ENCODE measurements at places on chromosomes 2 and 18.
A peak's percentile ranks its signal among the peaks of the same experiment; 100 is the strongest.

- DNase-seq: no peak
Measured at GRCh38 chr2:117953231-117953630, 60.6 kb downstream of the CCDC93 start.

GRCh38 chr2:127665267-127665893 is 9.9 kb downstream of the LIMS2 start:
- no peak for DNase-seq

DNA sequence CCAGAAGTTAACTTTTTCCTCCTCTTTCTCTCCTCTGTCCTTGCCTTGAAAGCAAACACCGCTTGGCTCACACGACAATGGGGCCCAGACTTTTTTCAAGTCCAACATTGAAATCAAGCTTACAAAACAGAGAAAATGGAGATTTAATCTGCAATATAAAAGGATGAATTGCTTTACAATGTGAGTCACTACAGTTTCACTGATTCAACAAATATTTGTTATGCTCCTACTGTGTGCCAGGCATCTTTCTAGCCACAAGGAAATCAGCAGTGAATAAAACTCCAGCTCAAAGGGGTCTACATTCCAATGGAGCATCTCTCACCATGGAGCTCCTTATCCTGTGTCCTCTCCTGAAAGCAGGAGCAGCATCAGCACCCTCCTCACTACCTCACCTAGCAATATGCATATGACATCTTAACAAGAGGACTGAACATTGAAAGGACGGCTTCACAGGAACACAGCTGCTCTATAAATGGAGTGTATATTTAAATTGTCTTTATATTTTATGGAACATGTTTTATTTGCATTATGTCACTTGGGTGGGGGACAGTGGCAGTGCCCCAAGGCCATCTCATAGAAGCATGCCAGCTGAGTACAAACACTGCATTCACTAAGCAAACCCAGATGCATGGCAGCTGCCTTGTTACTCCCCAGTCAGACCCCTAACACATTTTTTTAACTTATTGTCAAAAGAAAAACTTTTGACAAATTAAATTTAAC is 39.5 kb downstream of the PKDCC start:
- no peak for DNase-seq

- no peak for DNase-seq
Measured at GRCh38 chr2:105754011-105754410, 9.3 kb downstream of the NCK2 start.

GRCh38 chr2:176167398-176167797 is 10.3 kb downstream of the HOXD3 start:
- DNase-seq: no peak

DNA sequence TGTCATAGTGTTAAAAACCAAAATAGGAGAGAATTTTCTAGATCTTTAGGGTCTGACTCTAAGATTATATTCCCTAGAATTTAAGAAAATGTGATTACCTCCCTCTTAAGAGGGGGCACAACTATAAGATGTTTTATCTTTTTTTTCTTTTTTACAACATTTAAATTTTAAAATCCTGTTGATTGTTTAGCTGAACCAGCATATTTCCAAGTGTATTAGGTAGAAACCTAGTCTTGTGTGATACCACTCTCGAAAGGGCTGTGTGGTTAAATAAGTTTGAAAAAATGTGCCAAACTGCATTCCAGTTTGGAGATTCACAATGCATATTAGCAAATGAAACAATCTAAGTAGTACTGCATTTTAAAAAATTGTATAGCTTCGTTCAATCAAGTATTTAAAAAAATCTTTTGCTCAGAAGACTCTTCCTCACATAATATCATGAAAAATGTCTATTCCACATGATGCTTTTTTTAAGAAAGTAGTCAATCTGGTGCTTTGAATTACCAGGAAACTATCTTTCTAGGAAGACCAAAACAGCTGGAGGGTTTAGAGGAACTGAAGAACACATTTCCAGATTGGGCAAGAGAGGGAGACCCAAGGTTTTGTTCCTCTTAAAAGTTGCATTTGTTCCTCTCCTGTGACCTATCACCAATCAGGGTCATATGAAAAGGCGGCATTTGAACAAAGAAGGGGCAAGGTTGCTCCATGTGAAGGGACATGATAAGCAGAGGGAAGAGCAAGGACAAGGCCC is 98.8 kb downstream of the DPP4 start:
- no peak for DNase-seq

GRCh38 chr18:79856119-79857007 is 58.6 kb downstream of the KCNG2 start:
- DNase-seq: no peak

DNA sequence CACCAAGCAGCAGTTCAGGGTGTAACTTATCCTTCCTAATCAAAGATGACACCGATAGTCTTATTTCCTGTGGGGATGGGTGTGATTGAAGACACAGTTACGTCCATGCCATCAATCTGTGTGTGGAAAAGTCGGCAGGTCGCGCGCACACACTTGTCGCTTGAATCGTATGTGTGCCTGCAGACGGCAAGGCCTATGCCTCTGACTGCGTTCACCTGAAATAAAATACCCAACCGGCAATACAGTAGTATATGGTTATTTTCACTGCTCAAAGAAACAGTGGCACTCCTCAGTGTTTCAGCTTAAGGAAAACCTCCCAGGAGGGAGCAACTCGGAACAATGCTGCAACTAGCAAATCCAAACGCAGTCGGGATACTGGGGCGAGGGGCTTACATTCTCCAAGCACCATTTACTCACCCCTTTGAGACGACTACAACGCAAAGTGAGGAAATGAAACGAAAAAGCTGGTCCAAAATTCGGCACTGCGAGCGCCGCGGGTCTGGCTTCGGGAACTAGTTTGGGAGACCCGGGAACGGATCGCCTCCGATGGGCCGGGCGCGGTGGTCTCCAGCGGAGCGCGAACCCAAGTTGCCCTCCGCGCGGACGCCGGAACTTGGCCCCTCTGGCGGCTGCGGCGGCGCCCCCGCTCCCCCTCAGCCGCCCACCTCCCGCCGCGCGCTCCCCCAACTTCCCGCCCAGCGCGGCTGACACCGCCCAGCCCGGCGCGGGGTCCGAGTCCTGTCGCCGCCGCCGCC is 675 bp downstream of the PRKD3 start:
- peak; percentile 62 for DNase-seq

DNA sequence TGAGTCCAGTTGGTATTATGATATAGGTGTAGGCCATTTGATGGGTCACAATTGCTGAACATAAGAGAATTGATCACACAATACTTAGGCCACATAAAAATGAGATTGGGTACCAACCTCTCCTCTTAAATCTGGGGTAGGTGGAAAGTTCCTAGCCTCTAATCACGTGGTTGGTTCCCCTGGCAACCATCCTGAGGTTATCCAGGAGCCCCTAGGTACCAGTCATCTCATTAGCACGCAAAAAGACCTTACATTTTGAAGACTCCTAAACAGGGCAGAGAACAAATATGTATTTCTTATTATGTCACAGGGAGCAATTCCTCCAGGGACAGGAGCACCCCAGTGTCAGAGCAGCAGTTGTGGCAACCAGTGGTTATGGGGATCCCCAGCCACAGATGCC is 12.7 kb upstream of the SELENOI start:
- no peak for DNase-seq

DNA sequence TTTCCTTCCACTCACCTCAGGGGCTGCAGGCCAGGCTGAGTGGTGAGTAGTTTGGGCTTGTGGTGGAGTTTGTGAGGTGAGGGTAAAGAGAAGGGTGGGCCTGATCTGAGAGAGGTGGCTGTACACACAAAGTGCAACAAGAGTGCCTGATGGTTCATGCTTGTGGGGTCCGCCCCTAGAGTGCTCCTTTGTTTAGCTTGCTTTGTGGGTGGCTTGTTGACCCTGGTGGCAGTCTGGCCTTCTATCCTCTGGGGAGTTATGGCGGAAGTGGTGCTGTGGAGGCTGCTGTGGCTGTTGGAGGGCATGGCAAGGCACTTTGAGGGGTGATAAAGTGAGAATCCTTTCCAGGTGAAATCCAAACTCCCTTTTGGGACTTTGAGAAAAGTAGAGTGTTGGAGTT is 10.6 kb downstream of the UBE2F start:
- no peak for DNase-seq

DNA sequence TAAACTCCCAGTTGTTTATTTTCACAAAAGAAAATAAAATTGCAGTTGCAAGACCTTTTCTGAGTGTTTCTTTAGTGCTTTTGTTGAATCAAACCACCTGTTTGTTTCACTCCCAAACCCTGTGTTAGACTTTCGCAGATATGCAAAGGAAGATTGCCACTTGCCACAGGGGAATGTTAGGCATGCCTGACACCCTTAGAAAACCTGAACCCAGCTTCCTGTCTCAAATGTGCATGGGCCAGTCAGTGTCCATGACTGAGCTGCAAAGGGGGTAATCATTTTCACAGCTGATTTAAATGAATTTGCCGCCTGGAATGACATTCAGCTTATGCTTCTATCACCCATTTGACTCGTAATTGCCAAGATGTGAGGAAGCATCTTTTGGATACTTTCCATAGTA is 17.5 kb downstream of the TGOLN2 start:
- no peak for DNase-seq

DNA sequence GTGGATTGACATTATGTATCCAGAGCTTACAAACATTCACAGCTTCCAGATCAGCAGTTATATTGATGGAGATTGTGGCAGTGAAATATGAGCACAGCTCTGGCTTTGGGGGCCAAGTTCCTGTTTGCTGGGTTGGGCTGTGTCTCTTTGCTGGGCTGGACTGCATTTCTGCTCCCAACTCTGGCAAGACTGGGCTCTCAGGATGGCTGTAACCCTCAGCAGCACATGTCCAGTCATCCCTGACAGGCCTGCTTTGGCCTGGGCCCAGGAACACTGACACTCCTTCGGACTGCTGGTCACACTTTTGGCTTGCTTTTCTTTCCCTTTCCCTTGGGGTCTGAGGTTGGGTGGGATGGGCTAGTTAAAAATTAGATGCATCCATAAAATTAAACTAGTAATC is 17.9 kb upstream of the VPS4B start:
- no peak for DNase-seq

GRCh38 chr2:96195410-96196066 is 13.1 kb downstream of the STARD7 start:
- DNase-seq: no peak

DNA sequence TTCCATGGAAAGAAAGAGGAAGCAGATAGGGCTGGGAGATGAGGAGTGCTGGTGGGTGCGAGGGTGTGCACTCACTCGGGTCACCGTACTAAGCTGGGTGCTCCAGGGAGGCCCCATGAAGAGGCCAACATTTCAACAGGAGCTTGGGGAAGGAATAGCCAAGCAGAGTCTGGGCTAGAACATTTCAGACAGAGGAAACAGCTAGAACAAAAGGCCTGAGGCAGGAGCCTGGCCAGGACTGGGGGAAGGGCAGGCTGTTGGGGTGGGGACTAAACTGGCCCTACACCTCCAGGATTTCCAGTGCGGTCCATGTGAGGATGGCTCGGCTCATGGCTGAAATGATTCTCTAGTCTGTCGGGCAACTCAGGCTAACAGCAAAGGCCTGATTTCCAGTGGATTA is 90.8 kb downstream of the ZFP36L2 start:
- DNase-seq: peak; percentile 46

DNA sequence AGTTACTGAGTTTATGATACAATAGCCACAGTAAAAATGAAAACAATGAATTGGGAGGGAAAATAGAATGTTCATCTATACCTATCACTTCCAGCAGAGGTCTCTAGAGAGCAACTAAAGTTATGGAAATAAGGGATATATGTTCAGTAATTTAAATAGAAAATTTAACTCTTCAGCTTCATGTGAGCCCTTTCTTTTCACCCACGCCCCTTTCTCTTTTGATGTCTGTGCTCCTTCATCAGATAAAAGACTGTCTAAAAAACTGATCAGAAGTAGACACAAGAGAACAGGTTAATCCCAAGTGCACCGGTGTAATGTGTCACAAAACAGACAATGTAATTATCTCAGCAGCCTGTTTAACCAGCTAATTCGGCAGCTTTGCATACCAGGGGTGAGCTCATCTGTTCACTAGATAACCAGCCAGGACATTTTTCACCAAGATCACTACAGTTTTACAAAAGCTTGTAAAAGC is 238.5 kb upstream of the ERBB4 start:
- DNase-seq: no peak

GRCh38 chr2:170247333-170247732 is 69.4 kb downstream of the MYO3B start:
- DNase-seq: no peak

DNA sequence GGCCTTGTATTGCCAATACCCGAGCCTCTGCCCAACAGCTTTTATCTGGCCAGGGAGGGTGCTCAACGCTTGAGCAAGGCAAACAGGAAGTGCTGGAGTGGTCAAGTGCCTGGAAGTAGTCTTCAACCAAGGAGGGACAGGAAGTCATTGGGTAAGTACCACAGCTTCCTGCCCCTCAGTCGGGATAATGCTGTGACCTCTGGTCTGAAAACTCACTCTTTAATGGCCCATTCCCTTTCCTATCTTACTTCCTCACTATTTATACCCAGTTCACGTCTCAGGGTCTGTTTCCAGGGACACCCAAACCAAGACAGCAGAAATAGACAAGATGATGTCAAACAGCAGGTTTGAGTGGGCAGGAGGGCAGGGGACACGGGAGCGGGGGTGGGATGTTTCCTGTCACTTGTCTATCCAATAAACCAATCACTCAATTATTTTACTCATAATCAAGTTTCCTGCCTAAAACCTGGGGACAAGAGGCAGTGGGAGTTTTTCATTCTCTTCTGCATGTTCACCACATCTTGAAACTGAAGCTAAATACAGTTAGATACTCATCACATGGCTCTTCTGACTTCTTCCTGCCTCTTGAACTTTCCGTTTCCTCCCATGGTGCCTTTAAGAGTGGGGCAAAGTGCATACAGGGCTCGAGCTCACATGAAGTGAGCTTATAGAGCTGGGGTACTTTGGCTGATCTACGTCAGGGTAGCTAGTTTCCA is 68.9 kb upstream of the CAB39 start:
- peak; percentile 30 for DNase-seq

DNA sequence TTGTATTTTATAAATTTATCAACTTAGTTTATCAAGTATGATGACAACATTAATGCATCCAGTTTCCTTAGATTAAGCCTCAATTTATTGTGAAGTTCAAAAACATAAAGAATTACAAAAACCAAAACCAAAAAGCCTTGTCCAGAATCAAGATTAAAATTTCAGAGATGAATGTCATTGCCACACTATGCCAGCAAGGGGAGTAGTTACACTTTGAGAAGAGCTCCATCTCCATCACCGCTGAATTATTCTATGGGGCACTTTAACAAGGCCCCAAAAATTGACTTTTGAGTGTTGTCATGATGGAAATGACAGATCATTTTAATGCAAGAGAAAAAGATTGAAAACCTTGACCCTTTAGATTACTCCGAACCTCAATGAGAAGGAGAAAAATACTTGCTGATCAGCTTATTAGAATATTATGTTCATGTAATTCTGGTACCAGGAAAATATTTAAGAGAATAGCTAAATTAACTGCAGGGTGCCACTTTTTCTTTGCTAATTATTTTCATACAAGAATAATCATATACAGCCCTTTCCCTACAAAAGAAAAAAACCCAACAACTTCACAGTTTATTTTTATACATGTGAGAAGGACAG is 152.5 kb upstream of the AQP4 start:
- DNase-seq: no peak
